NCI-H1092 treated with DMSO at 0.1 percent for 48 hours (cell line): ENCODE measurements at places on chromosomes 11 and 22.

DNA sequence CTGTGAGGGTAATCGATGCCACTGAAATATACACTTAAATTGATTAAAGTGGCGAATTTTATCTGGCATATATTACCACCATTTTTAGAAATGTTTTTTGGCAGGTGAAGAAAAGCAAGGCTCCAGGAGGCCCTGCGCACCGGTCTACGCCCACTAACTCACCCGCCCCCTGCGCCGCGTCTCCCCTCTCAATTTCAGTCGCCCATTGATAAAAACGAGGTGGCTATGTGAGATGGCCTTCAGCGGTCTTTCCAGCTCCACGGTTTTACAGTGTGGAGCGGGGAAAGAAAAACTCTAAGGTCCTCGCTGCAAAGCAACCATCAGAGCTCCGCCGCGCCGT lies 602 bp upstream of the AQP11 start:
- no peak for DNase-seq

DNA sequence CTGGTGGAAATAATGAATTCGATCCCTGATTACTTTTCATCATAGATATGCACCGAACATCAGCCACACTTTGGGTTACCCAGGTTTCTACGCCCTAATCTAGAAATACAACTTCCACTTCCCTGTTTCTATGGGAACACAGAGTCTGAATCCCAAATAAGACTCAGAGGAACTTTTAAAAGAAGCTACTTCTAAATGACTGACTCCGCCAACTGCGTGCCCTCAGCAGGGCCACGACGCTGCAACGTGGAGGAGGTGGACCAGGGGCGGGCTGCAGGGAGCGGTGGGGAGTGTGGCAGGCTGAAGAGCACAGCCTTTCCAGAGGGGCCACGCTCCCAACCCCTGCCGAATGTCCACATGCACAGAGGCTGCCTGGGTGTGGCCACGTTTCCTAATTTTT lies 304.0 kb downstream of the SHANK2 start:
- no peak for DNase-seq

GRCh38 chr11:66919923-66920322 lies 38.3 kb downstream of the PC start:
- no peak for DNase-seq

- DNase-seq = no peak
Measured at GRCh38 chr22:48473202-48473601, 1354.5 kb downstream of the BRD1 start.

DNA sequence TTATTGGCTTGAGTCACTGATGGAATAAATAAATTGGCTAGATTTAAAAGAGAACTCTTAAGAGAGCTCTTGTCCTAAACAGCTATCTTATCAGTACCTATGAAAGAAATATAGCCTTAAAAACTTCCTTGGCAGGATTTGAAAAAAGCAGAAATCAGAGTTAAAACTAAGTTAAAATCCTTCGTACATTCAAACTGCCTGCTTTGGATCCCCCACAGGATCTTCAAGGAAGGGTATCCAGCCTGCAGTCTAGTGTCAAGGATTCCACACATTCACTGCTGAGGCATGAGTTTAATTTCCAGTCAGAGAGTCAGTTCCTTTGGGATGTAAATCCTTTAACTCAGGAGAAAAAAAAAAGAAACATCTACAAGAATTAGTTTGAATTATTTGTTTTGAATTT lies 242.9 kb upstream of the UBASH3B start:
- no peak for DNase-seq

DNA sequence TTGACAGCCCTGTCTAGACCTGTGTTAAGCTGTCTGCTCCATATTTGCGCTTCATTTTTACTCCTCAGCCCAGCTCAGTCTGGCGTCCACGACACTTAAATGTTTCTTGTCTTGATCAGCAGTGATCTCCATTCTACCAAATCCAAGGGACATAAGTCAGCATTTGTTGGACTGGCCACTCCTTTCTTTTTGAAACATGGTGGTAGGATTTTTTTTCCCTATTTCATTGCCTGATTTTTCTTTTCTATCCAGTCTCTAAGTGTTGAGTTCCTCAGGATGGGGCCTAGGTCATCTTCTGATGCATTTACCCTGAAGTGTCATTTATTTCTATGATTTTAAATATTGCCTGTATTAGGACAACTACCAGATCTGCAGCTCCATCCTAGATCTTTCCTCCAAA lies 873 bp downstream of the NCAPH2 start:
- DNase-seq = no peak

GRCh38 chr22:23786752-23787599 lies at the start of gene SMARCB1:
SMARCB1 (plus strand) TSS chr22:23786966; CDS start chr22:23787170, 204 bp downstream.
- peak; percentile 85 for DNase-seq

DNA sequence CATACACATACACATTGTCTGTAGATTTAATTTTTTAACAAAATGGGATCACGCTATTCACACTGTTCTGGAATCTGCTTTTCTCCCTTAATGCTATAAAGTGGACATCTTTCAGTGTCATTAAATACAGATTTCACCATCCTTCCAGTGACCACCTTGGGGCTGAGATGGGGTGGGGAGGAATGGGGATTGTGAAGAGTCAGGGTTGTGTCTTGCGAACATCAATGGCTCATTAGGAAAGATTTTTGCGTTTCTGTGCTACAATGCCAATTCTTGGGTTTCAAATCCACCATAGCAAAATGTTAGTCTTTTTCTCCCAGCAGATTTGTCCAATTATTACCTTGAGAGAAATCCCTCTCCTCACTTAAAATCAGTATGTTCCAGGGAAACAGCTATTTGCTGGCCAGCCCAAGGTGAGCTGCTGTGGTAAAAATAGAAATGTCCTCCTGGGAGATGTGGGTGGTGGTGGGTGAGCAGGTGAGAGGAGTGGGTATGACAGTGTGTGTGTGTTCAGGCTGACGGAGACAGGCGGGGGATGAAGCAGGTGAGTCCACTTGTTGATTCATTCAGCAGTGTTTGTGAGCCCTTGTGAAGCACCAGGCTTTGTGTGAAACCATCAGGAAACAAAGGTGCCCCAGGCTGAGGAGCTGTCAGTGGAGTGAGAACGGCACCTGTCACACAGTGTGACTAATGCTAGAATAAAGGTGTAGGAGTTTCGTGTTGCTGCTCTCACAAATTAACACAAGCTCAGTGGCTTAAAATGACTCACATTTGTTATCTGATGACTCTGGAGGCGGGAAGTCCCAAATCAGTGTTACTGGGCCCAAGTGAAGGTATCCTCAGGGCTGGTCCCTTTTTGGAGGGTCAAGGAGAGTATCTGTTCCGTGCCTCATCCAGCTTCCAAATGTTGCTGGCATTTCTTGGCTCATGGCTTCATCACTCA lies 1.7 kb upstream of the CBX6 start:
- DNase-seq = peak; percentile 57

GRCh38 chr11:102317099-102317767 lies at the start of gene BIRC3:
BIRC3 (plus strand) TSS chr11:102317484; CDS start chr11:102324510, 7,026 bp downstream.
- peak; percentile 72 for DNase-seq

- DNase-seq = no peak
Measured at GRCh38 chr11:1232021-1232882, 9.4 kb downstream of the MUC5B start.

- peak; percentile 82 for DNase-seq
Measured at GRCh38 chr22:30876915-30877553, 91.5 kb downstream of the MORC2 start.

DNA sequence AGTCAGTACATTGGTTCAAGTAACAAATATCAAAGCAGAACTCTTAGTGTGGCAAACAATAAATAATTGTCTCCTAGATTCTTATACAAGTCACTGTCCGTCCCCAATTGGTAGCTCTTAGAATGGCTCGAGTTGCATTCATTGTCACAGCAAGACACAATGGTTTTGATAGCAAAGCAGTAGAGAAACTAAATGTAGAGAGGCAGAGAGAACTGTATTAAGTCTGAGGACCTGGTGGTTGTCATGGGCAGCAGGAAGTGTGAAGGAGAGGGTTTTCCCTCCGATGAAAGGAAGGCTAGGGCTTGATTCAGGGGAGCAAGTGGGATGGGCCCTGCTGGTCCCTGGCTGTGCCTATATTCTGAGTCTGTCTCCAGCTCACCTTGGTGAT lies 36.6 kb downstream of the RCOR2 start:
- DNase-seq = no peak

GRCh38 chr22:22229683-22230420 lies 14.7 kb upstream of the VPREB1 start:
- no peak for DNase-seq

GRCh38 chr22:21457023-21457787 lies 10.0 kb upstream of the TMEM191C start:
- no peak for DNase-seq

DNA sequence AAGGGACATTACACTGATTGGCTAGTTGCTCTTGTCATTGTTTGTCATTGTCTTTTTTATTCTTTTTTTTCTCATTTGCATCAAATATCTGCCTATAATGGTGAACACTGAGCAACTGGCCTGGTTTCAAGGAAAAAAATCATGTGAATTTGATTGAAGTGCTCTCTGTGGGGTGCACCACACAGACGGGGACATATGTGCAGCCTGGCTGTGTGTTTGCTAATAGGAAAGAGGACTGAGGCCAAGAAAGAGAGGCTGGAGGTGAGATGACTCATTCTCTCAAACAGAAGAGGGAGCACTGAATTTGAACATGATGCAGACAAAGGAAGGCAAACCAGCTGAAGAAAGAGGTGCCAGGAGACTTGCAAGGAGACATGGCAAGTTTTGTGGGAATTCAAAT lies 684.9 kb upstream of the CCDC90B start:
- no peak for DNase-seq

DNA sequence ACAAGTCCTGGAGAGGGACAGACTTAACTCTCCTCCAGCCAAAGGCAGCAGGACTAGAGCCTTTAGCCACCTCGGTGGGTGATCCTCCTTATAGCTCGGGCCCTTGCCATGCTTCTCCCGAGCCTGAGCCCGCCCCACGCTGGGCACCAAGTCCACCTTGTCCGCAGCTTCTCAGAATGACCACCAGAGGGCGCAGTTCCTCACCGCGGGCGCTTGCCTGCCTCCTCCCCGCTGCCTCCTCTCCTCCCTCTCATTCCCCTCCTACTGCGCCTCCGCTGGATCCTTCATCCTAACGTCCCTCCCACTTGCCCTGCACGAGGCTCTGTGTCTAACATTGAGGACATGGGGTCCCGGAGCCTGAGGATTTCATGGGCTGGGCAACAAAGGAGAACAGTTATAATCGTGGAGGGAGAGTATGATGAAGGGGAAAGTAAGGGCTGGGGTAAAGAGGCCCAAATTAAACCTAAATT lies 11.3 kb upstream of the MOGAT2 start:
- peak; percentile 85 for DNase-seq

DNA sequence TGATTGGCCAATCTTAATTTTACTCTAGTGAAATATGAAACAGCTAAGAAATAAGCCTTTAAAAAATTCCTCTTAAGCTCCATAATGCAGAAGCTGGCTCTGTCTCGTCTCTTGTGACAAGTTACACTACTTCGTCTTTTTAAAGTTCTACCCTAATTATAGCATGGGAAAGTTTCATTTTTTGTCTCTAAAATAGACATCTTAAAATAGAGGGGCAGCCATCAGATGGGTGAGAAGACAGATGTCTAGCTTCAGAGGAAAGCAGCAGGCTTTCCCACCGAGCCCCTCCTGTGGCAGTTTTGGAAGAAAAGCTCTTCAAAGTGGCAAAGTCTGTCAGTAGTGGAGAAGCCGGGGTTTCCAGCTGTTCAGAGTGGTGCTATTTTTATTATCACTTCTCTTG lies 39.5 kb downstream of the XRRA1 start:
- no peak for DNase-seq

- peak; percentile 90 for DNase-seq
Measured at GRCh38 chr22:41446639-41447434, at the start of gene TOB2. TOB2 (minus strand) TSS chr22:41446801; CDS start chr22:41437345, 9,456 bp downstream.

DNA sequence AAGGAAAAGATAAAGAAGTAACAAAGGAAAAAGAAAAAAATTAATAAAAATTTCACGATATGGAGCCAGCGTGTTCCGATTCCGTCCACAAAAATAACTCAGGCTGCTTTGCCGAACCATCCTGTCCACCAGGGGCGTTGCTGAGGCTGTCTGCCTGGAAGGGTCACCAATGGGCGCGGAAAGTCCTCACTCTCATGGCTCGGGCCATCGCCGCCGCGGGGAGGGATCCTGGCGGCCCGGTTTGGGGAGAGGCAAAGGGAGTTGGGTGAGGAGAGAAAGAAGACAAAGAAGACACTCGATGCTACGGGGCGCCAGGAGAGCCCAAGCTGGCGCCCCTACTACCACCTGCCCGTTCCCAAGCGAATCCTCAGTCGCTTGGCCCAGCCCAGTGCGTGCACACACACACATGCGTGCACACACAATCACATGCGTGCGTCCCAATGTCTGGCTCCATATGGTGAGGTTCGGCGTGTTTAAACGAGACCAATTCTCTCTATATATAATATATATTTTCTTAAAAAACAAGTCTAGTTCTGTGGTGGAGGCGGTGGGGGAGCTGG lies 5.6 kb upstream of the PYGM start:
- no peak for DNase-seq

DNA sequence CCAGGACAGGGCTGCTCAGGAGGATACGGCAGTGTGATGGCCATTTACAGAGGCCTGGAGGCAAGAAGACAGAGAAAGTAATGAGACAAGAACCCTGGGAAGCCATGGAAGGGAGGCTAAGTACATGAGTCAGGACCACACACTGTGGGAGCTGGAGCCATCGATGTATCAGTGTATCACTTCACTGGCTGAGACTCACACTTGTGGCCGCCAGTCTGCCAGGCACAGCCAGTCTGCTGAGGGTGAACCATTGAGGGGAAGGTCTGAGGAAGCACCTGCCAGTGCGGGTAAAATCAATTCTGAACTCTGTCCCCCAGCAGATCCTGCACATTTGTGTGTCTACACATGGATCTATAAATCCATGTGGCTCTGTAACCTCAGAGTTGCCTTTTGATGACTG lies 195.6 kb downstream of the GRIK4 start:
- DNase-seq = no peak

- no peak for DNase-seq
Measured at GRCh38 chr11:92159931-92160330, 64.7 kb upstream of the FAT3 start.

- DNase-seq = no peak
Measured at GRCh38 chr11:68373189-68373814, 60.9 kb downstream of the LRP5 start.

DNA sequence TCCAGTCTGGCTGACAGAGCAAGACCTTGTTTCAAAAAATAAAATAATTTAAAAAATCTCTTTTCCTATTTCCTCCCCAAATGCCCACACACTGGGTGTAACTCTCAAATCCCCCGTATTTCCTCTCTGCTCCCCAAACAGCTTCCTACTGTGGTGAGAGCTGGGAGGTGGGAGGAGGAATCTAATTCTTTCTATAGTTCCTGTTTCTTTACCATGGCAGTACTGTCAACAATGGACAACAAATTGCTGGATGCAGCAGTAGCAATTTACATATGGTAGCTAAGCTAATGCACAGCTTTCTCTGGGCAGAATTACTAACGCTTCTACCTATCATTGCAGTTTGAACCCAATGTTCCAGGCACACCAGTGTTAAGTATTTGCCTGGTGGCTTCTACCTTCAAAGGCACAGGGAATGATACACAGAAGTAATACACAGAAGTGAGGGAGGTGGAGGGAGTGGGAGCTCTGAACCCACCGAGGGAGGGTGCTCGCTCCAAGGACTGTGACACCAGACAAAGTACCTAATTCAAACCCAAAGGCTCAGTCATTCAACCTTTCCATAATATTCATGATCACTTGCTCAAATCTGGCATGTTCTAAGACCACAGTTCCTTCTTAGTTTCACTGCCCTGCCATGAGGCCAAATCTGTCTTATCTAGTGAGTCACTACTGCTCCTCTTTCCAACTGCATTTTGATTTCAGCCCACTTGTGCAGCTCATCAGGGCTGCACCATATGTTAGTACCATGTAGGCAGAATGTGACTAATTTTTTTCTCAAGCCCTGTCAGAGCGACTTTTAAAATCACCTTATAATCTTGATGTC lies 37.9 kb downstream of the CELF1 start:
- DNase-seq = no peak
